ENCODE measurements at places on chromosomes 7 and 10.
A peak's percentile ranks its signal among the peaks of the same experiment; 100 is the strongest.

GRCh38 chr7:73626814-73627213 lies 2.5 kb upstream of the MLXIPL start:
- DNase-seq, result no peak

GRCh38 chr7:41931263-41931646 lies 228.4 kb upstream of the INHBA start:
- no peak for DNase-seq

DNA sequence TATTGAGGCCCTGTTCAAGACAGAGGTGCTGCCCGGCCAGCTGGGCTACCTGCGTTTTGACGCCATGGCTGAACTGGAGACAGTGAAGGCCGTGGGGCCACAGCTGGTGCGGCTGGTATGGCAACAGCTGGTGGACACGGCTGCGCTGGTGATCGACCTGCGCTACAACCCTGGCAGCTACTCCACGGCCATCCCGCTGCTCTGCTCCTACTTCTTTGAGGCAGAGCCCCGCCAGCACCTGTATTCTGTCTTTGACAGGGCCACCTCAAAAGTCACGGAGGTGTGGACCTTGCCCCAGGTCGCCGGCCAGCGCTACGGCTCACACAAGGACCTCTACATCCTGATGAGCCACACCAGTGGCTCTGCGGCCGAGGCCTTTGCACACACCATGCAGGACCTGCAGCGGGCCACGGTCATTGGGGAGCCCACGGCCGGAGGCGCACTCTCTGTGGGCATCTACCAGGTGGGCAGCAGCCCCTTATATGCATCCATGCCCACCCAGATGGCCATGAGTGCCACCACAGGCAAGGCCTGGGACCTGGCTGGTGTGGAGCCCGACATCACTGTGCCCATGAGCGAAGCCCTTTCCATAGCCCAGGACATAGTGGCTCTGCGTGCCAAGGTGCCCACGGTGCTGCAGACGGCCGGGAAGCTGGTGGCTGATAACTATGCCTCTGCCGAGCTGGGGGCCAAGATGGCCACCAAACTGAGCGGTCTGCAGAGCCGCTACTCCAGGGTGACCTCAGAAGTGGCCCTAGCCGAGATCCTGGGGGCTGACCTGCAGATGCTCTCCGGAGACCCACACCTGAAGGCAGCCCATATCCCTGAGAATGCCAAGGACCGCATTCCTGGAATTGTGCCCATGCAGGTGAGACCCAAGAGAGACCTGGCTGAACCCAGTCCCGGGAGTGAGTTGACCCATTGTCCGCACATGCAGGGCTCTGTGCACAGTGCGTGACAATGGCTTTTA lies 2.8 kb downstream of the RBP3 start:
- no peak for DNase-seq

DNA sequence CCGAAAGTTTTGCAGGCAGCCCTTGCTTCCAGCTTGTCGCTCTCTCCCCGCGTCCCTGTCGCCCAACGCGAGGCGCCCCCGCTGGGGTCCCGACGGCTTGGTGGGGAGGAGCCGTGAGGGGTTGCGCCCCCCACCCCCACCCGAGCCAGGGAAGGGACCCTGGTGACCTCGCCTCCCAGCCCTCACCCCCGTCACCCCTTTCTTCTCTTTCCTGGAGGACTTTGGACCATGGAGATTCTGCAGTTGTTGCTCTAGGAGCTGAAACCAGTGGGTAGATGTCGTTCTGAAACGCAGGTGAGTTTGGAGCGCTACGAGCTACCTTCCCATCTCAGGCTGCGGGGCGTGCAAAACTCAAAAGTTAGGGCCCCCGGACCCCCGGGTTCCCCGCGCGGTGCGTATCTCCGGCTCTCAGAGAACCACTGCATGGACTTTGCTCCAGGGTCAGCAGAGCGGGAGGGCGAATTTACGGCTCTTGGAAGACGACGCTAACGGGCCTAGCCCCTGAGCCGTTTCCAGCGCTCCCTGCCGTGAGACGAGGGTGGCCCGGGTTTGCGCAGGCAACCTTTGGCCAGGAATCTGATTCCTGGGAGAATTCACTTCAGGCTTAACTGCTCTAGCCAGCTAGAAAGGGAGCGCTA lies 684 bp upstream of the ATXN7L1 start:
- DNase-seq, result peak; percentile 70

DNA sequence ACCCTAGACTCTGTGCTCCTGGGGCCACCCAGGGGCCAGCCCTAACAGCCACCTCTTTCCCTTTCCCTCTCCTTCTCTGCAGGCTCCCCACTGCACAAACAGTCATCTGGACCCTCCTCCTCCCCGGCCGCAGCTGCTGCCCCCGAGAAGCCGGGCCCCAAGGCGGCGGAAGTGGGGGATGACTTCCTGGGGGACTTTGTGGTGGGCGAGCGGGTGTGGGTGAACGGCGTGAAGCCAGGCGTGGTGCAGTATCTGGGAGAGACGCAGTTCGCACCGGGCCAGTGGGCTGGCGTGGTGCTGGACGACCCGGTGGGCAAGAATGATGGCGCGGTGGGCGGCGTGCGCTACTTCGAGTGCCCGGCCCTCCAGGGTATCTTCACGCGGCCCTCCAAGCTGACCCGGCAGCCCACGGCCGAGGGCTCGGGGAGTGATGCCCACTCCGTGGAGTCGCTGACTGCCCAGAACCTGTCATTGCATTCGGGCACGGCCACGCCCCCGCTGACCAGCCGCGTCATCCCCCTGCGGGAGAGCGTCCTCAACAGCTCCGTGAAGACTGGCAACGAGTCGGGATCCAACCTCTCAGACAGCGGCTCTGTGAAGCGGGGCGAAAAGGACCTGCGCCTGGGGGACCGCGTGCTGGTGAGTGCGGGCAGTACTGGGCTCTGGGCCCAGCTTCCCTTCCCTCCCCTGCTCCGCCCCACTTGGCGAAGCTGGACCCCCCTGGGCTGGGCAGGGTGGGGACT lies 49.3 kb downstream of the CLIP2 start:
- no peak for DNase-seq

DNA sequence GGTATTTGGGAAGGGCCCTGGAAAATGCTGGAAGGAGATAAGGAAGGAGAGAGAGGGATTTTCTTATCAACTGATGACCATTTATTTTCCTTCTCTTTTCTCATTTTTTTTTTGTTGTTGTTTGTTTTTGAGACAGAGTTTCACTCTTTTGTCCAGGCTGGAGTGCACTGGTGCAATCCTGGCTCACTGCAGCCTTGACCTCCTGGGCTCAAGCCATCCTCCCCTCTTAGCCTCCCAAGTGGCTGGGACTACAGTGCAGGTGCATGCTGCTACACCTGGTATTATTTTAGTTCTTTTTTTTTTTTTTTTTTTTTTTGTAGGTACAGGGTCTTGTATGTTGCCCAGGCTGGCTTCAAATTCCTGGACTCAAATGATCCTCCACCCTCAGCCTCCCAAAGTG lies 52.2 kb downstream of the HIP1 start:
- DNase-seq, result no peak

- no peak for DNase-seq
These were observed 31.3 kb upstream of the FOXL3 start for GRCh38 chr7:258476-259190.

- DNase-seq, result no peak
These were observed 16.3 kb downstream of the GPR26 start for GRCh38 chr10:123682477-123682876.

GRCh38 chr7:44322631-44323363 lies 2.6 kb downstream of the CAMK2B start:
- no peak for DNase-seq

GRCh38 chr7:82517050-82517449 lies 73.5 kb upstream of the CACNA2D1 start:
- DNase-seq, result no peak

DNA sequence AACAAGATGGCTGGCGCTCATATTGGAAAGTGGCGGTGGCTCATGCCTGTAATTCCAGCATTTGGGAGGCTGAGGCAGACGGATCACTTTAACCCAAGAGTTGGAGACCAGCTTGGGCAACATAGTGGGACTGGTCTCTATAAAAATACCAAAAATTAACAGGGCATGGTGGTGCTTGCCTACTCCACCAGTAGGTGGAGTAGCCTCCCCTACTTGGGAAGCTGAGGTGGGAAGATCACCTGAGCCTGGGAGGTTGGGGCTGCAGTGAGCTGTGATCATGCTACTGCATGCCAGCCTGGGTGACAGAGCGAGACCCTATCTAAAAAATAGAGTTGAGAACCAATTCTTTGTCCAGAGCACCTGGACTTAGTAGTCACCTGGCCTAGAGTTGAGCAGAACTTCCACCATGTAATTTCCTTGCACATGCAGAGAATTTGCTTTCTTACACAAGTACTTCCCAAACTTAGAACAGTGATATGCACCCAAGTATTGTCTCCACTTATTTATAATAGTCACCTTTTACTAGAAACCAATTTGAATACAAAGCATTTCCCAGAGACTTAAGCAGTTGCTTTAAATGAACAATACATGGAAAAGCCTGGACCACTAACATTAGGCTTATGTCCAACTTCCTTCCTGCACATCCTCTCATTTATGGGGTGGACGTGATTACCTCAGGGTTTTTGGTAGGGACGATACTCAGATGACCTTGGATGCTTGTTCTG lies 15.9 kb downstream of the LAMB4 start:
- peak; percentile 50 for DNase-seq

- no peak for DNase-seq
These were observed 170.2 kb downstream of the AKR1D1 start for GRCh38 chr7:138246428-138246827.

DNA sequence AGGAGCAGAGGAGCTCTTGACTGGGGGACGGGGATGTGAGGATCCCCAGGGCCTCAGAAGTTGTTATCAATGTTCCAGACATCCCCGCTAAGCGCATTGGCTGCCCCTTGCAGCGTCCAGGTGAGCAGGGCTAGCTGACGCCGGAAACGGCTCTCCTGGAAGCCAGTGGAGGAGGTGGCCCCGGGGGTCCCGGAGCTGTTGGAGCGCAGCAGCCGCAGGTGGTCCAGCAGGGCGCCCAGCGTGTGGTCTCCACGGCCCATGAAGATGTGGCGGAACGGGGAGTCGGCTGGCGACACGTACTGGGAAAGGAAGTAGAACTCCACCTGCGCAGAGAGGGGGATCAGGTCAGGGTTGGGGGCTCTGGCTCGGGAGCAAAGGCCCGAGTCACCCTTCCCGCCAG lies 8.5 kb downstream of the MOSPD3 start:
- no peak for DNase-seq

DNA sequence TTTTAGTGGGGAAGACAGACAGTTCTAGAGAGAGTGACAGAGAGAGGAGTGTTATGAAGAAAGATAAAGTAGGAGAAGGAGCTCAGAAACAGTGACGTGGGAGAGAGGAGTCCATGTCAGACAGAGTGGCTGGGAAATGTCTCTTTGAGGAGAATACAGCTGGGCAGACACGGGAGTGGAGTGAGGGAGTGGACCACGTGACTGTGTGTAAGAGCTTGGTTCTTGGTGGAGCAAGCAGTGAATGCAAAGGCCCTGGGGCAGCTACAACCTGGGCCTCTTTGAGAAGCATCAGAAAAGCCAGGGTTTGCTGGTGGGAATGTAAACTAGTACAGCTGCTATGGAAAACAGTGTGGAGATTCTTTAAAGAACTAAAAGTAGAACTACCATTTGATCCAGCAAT lies 11.9 kb upstream of the PLEKHS1 start:
- no peak for DNase-seq

GRCh38 chr7:135177028-135177696 lies 6.7 kb upstream of the CYREN start:
- DNase-seq, result no peak

DNA sequence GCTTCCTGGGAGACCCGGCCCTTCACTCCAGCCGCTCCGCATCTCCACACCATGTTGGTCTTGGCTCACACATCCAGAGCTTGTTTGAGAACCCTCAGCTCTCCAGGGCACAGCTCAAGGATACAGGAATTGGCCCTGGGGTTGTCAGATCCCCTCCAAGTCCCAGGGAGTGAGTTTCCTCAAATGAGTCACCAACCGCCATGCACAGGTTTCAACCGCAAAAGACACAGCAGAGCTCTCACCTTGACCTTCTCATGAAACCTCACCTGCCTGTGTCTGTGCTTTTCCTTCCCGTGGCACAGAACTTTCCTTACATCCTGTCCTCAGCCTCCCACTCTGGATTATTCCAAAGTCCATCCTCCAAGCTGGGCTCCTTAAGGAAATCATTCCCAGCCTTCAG lies 20.6 kb downstream of the AZGP1 start:
- DNase-seq, result no peak

GRCh38 chr7:17773289-17773626 lies 167.0 kb downstream of the SNX13 start:
- DNase-seq, result no peak

- no peak for DNase-seq
These were observed 702 bp upstream of the AGFG2 start for GRCh38 chr7:100538348-100538653.

GRCh38 chr10:31041011-31041410 lies 9.3 kb upstream of the ZNF438 start:
- no peak for DNase-seq

GRCh38 chr7:121515630-121516401 lies 119.7 kb upstream of the FAM3C start:
- DNase-seq, result no peak

DNA sequence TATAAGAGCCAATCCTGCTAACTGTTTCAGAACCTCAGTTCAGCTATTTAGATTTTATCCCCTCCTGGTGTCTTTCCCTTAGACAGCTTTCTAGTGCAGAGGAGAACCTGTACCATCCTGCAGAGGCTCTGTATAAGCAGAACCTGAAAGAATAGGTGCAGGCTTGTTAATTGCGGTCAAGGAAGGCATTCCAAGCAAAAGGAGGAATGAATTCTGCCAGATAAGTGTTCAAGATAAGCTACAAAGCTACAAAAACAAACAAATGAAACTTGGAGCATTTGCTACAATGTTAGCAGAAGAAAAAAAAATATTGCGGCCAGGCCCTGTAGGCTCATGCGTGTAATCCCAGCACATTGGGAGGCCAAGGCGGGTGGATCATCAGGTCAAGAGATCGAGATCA lies 32.6 kb upstream of the AGMO start:
- no peak for DNase-seq

DNA sequence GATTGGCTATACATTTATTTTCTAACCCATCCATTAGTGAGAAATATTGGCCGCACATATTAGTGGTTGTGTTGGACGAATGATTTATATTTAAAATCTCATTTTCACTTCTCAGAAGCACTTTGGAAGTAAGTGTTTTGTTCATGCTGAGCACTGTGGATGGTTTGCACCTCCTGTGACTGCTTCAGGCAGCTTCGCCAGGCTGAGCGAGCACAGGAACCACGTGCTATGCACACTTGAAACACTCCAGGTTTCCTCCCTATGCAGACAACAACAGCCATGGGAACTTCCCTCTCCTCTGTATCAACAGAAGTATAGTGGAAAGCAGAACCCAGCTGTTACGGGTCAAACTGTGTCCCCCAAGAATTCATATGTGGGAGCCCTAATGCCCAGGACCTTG lies 67.3 kb upstream of the WDR11 start:
- no peak for DNase-seq

DNA sequence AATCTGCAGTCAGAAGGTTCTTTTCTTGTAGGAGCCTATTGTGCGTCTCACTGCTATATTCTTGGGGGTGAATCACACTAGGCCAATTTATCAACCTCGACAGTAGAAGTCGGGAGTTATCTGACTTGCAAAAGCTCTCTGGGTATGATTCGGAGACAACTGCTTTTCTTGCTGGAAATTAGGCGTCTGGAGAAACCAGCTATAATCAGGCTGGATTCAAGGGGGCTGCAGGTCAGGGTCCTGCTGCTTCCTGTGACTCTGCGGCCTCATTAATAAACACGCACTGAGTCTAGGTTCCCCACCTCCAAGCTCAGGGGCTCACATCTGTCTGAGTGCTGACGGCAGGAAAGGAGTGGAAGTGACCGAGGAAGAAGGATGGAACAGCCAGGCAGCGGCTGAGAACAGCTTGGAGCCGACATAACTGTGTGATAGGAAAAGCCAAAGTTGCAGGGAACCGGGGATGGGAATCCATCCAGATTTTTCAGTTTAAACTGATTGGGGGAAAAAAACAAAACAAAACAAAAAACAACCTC lies 184.6 kb downstream of the FANK1 start:
- DNase-seq, result no peak
